ENCODE measurements at places on chromosomes 6 and 20.
A peak's percentile ranks its signal among the peaks of the same experiment; 100 is the strongest.

- DNase-seq: no peak
Measured at GRCh38 chr6:170111816-170112582, 178.9 kb downstream of the DLL1 start.

DNA sequence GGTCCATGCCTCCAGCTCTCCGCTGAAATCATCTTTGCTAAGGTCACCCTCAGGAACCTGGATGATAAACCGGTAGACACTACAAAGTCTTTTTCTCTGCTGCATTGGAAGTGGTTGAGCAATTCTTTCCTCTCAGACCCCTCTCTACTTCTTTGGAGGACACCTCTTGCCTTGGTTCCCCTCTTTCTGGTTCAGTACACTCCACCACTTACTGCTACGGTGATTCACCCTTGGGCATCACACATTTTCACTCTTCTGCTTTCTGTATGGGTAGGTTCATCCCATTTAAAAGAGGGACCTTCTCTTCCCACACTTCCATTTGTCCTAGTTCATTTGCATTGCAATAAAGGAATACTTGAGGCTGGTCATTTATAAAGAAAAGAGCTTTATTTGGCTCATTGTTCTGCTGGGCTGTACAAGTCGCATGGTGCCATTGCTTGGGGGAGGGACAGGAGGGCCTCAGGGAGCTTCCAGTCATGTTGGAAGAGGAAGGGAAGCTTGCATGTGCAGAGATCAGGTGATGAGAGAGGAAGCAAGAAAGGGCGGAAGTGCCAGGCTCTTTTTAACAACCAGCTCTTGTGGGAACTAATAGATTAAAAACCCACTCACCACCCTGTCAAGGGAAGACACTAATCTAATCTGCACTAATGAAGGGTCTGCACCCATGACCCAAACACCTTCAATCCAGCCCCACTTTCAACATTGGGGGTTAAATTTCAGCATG, 149.7 kb upstream of the TMEM170B start:
- DNase-seq: no peak

- DNase-seq: no peak
Measured at GRCh38 chr20:24580006-24580405, 110.6 kb downstream of the SYNDIG1 start.

- DNase-seq: no peak
Measured at GRCh38 chr20:48503166-48503815, 324.5 kb downstream of the PREX1 start.

GRCh38 chr20:6026051-6026450, 27.8 kb downstream of the LRRN4 start:
- no peak for DNase-seq

GRCh38 chr6:163459007-163459406, 44.5 kb downstream of the QKI start:
- DNase-seq: no peak

DNA sequence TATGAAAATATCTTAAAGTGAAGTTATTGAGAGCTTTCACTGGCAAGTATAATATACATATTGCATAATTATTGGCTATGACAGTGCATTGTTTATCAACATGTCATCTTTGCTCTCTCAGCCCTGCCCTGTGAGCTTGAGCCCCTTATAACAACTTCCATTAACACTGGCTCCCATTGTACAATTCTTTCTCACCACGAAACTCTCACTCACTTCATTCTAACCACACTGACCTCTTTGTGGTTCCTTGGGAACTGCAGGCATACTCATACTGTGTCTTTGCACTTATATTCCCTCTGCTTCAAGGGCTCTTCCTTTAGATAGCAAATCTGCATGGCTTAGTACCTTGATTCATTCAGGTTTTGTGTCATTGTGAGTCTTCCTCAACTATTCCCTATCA, 411.8 kb downstream of the CDKAL1 start:
- DNase-seq: peak; percentile 42

DNA sequence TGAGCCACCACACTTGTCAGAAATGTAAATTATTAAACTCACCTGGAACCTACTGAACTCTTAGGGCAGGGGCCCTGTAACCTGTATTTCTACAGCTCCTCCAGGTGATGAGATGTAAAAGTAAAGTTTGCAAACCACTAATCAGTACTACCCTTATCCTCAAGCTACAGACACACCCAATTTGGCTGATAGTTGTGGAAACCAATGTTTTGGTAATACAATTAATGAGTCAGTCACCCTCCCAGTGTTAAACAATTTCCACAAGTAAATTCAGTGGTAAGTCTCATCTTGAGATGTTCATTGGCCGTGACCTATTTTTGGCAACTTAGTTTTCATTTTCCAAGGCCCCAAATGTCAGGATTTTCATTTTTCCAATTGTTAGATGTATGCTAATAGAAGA, 29.6 kb downstream of the GCNT2 start:
- no peak for DNase-seq

DNA sequence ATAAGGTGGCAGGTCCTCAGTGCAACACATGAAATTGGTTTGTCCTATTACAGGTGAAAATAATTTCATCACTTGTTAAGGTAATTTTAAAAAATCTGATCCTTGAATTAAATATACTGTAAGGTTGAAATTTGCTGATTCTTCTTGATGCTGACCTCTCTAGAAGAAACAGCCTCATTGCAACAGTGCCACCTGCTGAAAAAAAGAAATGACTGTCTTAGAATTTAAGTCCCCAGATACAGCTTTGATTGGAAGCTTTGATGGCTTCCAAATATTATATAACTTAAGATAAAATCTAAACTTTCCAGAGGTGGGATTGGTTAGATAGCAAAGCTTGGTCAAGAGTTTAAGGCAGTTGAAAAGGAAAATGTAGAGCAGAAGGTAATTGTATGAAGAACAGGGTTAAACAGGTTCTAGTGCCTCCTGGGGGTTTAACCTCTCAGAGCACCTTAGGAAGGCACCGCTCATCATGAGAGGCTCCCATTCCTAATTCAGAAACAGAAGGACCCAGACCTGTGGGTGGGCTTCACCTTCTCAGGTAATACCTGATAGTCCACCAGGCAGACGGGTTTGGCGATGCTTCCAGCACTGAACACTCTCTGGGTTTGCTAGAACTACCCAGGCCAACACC, 401.0 kb downstream of the PAX1 start:
- DNase-seq: peak; percentile 65

GRCh38 chr20:36311854-36312723, 6.0 kb downstream of the DLGAP4 start:
- DNase-seq: no peak

DNA sequence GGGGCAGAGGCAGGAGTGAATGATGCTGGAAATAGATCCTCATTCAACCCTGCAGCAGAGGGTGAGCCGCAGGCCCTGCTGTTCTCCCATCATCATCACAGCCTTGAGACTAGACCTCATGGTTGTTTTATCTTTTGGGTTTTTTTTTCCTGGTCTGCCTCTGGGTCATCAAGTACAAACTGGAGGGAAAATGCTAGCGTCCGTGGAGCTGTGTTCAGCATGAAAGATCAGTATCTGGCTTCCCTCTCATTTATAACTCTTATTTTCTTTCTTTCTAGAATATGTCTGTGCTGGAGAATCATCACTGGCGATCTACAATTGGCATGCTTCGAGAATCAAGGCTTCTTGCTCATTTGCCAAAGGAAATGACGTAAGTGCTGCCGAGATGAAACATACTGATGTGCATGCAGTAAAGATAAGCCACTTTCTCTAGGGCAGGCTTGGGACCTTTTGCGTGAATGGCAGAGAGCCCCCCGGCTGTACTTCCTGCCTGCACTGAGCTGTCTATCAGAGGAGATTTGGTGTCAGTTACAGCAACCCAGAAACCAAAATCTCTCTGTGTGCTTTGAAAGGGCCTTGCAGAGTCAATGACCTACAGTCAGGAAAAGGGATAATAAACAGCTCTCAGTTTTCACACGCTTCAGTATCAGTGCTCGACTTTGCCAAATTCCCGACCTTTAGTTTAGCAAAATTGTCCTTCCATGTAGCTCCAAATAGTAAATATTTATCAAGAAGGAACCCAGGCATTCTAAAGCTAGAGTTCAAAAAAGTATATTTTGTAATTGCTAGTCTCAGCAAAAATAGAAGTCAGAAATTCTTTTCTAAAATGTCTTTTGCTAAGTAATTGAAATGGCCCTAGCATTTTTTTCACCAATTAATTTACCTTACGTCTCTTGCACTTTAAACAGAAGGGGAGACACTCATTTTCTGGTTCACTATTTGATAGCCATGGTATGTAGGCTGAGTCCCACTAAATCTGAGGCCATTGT, 76.3 kb downstream of the MTFR2 start:
- DNase-seq: no peak

DNA sequence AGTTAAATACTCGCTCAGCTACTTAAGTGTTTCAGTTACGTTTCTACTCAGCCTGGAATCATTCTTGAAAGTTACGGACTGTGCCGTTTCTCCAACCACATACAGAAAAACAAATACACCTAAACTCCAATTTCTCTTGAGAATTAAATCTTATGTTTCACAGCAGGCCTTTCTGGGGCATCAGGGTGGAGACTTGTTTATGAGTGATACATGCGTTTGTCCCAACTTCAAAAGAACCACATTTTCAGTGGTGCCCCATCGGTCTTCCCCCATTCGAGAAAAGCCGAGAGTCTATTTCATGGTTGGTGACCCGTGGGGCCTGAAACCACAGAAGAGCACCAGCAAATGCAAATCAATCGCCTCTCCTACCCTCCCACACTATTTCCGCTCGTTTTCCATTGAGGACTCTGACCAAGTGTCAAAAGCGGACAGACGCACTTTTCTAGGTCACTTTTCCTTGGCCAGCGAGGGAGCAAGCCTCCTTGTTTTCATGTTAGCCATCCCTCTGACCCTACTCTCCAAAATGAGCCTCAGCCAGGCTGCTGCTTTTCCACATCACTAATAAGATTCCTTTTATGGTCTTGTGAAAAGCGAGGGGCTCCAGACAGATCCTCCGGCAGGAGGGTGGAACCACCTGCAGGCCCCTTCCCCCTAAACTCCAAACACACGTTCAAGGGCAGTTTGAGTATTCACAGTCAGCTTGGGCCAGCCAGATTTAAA, 3.1 kb downstream of the JAG1 start:
- DNase-seq: no peak

DNA sequence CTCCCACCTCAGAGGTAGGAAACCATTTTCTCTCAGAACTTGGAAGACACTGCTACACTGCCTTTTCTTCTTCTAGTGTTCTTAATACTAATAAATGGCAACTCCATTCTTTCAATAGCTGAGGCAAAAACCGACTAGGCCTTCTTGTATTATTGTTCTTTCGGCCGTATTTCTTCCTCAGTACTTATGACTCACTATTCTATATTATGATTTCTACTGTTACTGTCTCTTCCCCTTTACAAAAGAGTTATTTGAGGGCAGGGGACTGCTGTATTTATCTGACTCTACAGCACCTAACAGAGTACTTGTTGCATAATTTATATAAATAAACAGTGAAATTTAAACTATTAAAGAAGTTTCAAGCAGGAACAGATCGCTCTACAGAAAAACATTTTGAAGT, 3.1 kb downstream of the DNAAF9 start:
- DNase-seq: no peak

DNA sequence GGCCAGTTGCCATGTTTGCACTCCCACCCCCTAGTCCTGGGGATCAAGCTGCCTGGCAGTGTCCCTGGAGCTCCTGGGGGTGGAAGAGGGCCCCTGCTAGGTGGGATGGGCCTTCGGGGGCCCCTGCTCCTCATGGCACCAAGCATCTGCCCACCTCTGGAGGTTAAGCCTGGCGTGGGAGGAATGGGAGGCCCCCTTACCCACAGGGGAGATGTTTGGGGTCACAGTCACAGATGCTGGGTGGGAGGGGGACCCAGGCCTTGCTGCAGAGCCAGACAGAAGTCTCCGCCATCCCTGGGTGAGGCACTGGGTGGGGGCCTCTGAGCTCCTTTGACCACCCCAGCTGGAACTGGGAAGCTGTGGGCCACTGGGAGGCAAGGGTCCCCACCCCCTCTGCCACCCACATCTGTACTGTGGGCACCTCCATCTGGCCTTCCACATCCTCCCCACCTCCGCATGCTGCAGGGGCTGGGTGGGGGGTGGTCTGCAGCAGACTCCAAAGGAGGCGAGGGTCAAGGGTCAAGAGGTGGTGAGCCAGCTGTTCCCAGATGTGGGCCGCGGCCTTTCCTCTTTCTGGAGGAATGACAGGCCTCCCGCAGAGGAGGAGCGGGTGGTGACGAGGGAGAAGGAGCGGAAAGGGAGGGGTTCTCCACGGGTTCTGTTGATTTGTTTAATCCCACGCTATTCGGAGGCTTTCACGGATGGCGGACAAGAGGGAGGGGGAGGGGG, 41.5 kb downstream of the YTHDF1 start:
- peak; percentile 5 for DNase-seq

- DNase-seq: no peak
Measured at GRCh38 chr20:35856866-35857265, 85.1 kb downstream of the PHF20 start.

DNA sequence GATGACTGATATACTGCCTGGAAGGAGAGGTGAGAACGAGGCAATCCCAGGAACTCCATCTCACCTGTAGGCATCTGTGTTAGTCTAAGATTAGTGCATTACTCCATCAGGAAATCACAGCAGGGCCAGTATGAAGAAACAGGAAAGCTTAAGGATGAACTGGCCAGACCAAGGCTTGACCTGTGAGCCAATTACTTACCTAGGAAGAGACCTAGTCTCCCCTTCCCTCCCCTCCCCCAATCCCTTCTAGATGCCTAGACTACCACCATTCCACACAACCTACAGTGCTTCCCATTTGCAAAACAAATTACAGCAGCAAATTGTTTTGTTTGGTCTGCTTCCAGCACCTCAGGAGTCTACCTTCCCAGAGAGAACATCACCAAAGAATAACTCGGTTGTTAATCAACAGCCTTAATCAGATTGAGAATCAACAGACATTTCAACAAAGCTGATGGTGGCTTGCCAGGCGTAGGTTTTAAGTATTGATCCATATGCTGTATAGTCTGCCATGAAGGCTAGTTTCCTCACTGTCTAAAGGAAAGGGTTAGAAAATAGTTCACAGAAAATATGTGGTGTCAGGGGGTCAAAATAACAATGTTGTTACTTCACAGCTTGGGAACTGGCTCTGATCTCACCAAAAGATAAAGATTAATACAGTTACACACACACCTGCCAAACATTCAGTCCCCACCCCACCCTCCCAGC, 10.1 kb downstream of the PKHD1 start:
- peak; percentile 23 for DNase-seq

GRCh38 chr6:169886631-169887227, 135.3 kb downstream of the ERMARD start:
- DNase-seq: no peak

DNA sequence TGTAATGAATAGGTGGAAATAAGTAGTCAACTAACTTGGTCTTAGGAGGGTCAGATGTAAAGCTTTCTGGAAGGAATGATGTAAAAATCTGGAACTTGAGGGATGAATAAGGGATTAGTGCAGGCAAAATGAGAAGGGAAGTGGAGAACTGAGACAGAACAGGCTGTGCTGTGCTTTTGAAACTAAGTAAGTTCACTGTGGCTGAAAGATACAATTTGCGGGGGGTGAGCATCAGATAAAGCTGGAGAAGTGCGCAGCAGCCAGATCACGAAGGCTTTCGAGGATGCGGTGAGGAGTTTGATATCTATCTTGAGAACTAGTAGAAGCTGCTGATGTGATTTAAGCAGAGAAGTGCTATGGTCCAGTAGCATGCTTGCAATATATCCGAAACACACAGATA, 247.8 kb downstream of the RNF144B start:
- no peak for DNase-seq

GRCh38 chr6:168496997-168497331, 56.0 kb downstream of the SMOC2 start:
- no peak for DNase-seq

- DNase-seq: peak; percentile 30
Measured at GRCh38 chr6:32940656-32941213, at the start of gene HLA-DMB. HLA-DMB (minus strand) TSS chr6:32941028; CDS start chr6:32940807, 221 bp downstream.

Measured in NCI-H69 (cell line).